ENCODE measurements at places on chromosomes 3 and 15.

DNA sequence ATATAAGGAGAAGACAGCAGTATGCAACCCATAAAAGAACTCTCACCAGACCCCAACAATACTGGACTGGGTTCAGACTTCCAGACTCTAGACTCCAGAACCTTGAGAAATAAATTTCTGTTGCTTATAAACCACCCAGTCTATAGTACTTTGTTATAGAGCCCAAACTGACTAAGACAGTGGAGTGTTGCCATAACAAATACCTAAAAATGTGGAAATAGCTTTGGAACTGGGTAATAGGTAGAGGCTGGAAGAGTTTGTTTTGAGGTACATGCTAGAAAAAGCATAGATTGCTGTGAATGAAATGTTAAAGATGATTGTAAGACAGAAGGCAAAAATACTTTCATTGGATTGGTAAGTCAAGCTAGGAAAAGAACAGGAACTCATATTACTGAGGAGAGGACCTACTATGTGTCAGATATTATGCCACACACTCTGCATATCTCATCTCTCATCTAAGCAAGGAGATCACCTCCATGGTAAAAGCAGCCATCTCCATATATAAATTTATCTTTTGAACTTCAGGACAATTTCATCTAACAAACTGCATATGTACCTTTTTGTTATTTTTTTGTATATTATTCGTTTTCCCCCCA lies 67.4 kb upstream of the FNDC3B start:
- no peak for DNase-seq

DNA sequence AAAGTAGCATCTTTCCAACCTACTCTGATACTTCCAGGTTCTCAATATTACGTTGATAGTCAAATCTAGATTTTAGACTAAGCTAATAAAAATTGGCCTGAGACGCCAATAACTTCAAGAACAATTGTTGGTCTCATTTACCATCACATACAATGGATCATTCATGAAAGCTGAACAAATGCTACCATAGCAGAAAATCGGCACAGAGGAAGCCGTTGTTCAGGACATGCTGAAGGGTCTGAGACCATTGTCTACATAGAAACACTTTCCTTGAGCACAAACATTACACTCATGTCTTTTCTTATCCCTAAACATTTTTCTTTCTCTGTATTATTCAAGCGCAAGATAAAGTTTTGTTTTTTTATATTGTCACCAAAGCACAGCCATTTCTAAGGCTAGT lies 37.2 kb upstream of the FHIT start:
- DNase-seq: no peak

GRCh38 chr3:24598695-24599470 lies 104.2 kb upstream of the THRB start:
- no peak for DNase-seq

DNA sequence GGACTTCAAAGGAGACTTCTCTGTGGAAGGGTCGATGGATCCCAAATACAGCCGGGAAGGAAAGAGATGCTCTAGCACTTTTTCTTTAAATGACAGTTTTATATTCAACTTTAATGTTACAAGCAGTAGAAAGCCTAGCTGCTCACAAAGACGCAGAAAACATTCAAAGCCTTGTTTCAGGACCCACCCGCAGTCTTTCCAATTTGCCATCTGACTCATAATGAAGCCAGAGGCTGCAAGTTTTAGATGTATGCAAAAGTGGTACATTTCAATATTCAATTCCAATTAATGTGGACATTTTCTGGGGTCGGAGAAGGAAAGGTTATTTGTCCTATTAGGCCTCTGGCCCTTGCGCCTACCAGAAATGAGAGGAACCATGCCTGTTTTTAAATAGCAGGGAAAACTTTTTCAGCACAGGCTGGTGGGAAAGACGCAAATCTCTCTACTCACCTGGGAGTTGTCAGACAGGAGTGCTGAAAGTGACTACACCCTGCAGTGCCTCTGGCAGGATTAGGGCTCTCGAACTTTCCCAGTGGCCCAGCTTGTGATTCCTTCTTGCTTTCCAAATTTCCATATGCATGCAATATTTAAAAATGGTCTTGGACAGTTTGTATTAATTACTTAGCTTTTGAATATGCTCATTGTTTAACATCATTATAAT lies 117.4 kb upstream of the MBNL1 start:
- no peak for DNase-seq

DNA sequence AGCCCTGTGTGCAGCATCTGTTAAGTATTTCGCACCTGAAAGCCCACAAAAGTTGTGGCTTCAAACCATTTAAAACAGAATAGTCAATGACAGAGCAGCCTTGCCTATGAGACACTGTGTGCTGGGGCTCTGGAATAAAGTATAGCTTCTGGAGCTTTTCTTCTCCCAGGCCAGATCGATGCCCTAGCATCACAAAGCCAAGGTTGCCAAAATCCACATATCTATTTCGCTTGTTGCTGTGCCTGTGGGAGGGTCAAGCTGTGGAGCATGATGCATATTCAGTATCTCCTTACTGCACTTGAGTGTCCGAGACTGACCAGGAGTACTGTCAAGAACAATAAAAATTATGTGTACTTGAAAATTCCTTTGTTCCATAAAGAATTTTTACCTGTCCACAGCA lies 7.6 kb downstream of the PLOD2 start:
- DNase-seq: no peak

GRCh38 chr15:80787316-80787715 lies 8.1 kb downstream of the CEMIP start:
- DNase-seq: no peak

DNA sequence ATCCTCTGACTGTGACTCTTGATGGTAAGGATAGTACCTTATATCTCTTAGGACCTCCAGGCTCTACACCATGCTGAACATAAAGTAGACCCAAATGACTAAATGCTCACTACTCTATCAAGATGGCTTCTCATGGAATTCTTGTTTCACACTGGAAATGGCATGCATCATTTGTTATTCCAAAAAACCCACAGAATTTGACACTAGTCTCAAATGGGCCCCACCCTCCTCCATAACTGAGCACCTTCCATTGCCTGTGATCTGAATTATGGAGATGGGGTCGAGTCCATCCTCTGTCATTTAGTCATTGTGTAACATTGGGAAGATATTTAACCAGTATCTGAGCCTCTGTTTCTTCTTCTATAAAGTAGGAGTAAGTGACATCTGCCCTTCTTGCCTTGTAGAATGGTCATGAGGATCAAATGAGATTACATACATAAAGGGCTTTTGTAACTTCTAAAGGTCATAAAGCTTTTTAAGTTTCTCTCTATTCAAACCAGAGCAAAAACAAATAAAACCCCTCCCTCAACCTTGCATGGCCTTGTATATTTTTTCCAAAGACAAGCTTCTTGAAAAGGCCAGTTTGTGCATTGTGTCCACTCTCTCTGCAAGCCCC lies 57.0 kb upstream of the PTX3 start:
- no peak for DNase-seq

DNA sequence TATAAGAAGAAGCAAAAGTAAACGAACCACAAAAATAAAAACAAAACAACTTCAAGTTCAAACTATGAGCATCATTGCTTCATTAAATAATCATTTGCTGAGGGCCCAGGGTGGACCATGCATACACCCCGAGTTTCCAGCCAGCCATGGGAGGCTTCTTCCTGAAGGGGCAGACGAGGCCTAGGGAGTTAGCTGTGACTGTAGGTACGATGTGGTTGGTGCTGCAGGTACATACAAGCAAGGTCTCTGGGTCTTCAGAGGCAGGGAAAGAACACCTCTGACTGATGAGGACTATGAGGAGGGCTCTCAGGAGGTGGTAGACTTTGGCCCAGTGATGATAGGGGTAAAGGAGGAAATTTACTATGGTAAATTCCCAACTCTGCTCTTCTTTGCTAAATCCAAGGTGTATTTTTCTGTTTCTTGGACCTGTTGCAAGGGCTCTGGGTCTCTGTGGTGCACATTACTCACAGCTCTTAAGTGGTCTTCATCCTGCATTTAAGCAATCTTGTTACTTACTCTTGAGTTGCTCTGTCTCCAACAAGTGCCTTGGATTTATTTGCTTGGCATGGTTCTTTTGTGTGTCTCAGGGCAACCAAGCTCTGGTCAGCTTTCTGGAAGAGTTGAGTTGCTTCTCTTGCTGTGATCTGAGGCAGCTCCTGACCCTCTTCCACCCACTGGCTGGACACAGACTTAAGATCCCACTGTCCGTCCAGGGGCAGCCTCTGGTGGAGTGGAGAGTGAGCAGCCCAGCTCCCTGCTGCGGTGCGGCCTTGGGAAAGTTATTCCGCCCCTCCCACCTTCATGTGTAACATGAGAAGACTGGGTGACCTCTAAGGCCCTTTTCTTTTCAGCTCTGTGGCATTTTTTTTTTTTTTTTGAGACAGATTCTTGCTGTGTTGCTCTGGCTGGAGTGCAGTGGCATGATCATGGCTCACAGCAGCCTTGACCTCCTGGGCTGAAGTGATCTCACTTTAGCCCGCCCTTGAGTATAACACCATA lies 56.1 kb upstream of the KIF23 start:
- DNase-seq: no peak

DNA sequence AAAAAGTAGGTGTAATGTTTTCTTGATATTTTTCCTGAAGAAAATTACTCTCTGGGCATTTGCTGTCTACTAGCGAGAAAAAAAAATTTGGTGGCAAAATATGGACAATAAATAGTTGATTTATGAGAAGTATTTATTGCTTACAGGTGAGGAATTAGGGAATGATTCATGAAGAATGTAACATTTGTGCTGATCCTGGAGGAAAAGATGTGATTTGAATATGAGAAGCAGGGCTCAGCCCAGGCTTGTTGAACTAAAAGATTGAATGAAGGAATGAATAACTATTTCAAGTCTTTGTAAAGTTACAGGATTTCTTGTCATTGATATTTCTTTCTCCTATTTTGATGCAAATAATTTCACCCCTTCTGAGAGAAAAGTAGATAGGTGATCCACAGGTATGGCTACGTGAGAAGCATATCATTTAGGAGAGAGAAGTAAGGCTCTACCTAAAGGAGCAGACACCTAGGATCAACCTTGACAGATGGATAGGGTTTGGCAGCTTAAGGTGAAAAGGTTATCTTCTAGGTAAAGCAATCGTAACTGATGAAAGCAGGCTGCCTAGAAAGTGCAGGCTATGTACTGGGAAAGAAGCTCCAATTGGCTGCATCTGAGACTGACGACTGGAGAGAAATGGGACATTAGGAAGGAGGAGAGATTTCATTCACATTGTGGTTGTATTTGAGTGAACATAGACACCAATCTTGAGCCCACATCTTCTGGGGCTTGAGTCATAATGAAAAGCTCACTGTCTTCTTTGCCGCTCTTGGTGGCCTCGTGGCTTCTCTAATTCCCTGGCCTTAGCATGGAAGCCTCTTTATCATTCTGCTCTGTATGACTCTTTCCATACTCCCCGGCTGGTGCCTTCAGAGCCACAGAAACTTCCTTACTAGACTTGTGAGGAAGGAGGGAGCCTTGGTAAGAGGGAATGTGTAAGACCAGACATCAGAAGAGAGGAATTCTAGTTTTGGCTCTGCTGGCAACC lies 106.5 kb downstream of the P3H2 start:
- DNase-seq: no peak

- no peak for DNase-seq
Measured at GRCh38 chr3:190018460-190018859, 102.2 kb downstream of the P3H2 start.

DNA sequence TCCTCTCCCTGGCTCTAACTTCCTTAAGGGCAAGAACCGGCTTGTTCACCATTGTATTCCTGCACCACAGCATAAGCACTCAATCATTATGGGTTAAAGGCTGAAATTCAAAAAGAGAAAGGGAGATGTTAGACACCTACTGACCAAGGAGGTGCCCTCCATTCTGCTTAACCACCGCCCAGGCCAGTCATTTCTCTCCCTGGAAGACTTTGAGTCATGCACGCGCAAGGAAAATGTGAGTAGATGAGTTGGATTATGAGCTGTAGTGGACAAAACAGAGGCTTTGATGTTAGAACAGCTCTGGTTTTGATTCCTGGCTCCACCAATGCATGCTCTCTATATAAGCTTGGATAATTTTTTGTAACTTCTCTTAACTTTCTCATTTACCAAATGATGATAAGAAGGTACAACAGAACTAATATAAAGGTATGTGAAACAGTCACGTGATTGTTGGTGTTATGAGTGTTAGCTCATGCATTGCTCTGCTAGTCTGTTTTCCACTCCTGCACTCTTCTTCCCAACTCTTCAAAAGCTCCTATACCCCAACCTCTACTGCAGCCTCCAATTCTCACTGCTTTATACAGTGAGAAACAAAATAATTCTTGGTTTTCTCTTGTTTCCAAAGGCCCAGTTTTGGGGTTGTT lies 148.4 kb upstream of the ATP11B start:
- DNase-seq: peak; percentile 28

DNA sequence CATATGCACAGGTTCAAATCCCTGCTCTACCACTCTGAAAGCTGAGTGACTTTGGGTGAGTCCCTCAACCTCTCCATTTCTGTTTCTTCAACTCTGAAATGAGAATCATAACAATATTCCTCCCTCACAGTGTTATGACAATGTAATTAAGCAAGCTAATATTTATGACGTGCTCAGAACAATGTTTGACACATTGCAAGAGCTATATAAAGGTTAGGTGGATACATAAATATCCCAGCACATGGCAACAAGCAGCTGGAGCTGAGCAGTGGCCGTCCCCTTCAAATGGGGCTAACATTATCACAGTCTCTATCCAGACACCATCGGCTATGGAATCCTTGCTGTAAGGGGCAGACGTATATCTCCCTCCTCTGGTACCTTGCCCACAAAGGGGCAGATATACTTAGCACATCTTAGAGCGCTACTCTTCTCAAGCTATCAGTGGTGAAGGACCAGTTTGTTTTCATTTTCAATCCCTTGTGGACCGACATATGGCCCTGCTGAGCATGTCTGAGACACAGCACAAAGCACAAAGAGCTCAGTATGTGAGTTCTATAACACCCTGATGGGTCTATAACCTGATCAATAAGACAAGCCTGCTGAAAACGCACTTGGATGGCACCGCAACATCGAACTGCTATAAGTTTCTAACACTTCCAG lies 80.9 kb downstream of the PRICKLE2 start:
- DNase-seq: no peak

GRCh38 chr15:33019354-33019981 lies 175.0 kb downstream of the FMN1 start:
- DNase-seq: no peak

DNA sequence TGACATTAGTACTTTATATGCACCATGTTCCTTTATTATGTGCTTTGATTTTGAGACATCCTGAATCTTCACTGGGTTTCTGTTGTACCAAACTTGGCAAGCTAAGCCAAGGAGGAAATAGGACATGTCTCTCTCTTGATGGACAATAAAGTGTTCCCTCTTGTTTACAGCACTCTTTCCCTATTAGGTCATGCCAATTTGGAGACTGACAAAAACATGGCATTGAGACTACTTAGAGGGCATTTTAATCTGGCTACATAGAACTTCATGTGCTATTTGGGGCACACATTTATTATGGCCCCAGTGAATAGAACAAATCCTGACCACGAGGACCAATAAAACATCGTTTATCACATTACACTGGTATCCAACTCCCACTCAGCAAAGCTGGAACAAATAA lies 85.3 kb upstream of the TNFSF10 start:
- DNase-seq: no peak

- no peak for DNase-seq
Measured at GRCh38 chr3:59143447-59143846, 93.6 kb upstream of the CFAP20DC start.
